T-helper 2 cell (primary cell): ENCODE measurements at places on chromosomes 16 and 17.

DNA sequence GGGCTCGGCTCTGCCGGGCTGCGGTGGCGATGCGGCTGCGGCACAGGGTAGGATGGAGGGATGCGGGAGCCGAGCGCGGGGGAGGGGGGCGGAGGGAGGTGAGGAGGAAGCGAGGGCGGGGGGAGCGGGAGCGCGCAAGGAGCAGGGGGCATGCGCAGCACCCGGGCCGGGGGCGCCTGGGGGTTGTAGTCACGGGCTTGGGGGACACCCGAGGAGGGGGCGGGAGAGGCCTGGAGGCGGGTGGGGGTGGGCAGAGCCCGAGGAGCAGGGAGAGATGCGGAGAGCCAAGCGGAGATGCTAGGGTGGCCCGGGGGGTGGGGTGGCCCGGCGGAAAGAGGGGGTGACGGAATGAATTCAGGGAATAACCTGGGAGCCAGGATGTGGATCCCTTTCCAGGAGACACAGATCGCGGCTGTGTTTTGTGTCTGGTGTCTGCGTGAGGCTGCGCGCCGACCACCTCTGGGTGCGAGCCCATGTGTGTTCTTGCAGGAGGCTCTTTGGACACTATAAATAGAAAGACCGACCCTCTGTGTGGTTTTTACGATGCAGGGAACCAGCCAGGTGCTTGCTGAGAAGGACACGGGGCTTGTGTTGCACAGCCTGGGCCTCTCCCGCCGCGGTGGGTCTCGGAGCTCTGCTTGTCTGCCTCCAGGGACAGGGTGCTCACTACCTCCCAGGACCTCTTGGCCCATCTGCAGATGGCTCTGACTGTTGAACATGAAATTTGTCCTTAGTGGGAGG, at the start of gene STX1B:
Gene STX1B (minus strand): TSS at position 54 of the 741 bp plus-strand sequence. CDS start 242 bp downstream, outside the sequence.
- peak; percentile 8 for DNase-seq

DNA sequence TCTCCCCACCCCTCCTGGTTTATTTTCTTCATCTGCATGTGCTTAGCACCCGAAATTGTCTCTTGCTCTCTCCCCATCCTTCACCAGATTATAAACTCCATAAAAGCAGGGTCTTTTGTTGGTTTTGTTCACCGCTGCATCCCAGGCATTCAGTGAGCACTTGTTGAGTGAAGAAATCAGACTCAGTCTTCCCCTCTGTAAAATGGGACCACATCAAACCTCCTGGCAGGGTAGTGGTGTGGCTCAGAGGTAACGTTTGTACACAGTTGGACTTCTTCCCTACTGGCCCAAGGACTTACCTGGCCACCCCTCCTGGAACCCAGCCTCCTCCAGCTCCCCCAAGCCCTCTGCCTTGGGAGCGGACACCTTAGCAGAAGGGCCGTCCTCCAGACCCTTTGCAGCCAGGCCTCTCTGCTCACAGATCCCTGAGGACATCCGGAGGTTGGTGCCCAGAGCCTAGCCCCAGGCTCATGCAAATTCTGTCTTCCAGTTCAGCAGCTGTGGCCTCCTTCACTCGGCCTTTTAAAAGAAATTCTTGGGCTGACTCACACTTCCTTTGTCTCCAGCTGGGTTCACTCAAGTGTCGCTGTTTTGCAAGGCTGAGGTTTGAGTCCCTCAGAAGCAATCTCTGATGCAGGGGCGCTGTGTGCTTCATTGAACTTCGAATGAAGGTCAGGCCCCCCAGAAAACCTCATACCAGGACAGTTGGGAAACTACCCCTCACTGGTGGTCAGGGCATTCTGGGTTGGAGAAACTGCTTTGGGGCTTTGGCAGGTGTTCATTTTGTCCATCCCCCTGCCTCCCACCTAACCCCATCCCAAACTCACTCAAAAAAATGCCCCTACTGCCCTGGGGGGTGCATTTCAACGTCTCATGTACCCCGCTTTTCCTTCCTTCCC, 16.8 kb upstream of the RMI2 start:
- DNase-seq = no peak

DNA sequence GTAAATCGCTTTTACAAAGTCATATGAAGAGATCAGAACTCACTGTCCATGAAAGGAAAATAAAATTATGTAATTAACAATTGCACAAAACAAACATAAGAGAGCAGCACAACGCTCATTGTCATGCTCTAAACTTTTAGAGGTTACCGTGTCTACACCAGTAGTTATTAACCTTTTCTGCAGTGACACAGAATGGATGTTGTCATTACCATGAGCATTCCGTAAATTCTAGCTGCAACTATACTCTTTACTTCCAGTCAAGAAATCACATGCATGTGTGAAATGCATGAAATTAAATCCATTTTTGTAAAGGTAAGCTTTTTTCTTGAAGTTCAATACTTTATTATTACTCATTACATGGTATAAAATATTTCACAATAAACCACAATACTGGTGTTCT, 38.2 kb downstream of the USP32 start:
- no peak for DNase-seq

DNA sequence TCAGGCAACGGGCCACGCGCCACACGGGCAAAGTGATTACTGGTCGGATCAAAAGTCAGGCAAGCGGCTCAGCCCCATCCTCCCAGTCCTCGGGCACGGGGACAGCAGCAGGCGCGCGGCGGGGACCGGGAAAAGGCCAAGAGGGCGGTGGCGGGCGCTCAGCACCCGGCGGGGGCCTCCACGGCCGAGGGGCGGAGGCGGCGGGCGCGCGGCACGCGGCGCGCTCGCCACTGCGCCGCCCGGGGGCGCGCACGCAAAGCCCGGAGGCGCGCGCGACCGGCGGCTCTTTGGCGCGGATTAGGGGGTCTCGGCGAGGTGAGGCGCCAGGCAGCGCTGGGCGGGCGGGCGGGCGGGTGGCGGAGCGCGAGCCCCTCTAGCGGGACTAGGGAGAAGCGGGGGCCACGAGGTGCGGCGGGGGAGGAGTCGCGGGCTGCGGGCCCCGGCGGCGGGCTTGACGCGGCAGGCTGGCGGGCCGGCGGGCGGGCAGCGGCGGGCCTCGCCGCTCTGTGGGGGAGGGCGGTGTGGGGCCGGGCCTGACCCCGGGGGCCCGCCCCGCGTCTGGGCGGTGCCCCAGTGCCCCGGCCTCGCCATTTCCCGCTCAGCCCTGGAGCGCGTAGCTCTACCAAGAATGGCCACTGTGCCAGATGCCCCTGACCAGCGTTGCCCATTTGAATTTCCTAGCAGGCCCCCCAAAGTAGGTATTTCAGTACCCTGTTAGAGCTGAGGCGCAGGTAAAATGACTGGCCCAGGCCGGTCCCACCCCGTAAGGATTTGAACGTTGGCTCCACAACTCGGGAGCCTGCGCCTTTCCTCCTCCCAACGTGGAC, at the start of the genes ACACA and TADA2A:
Gene ACACA (minus strand): TSS at position 202 of the 827 bp plus-strand sequence. CDS start 537 bp downstream, outside the sequence.
Gene TADA2A (plus strand): TSS at position 252 of the 827 bp plus-strand sequence. CDS start 4,480 bp downstream, outside the sequence.
- DNase-seq = peak; percentile 70

DNA sequence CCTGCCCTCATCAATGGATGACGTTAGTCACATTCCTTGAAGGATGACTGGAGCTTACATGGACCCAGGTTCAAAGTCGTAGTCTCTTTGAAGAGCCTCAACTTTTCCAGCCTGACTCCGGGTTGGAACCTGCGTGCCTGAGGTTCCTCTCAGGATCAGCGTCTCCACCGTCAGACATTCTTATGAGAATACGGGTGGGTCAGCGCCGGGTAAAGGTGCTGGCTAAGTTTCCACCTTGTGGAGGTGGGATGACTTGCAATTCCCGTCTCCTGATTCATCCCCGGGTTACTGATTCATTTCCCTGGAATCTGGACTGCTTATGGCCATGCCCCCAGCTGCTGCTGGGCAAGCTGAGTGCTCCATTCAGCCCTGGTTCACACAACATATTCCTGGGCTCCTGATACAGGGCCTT, 38.9 kb upstream of the CMIP start:
- no peak for DNase-seq

DNA sequence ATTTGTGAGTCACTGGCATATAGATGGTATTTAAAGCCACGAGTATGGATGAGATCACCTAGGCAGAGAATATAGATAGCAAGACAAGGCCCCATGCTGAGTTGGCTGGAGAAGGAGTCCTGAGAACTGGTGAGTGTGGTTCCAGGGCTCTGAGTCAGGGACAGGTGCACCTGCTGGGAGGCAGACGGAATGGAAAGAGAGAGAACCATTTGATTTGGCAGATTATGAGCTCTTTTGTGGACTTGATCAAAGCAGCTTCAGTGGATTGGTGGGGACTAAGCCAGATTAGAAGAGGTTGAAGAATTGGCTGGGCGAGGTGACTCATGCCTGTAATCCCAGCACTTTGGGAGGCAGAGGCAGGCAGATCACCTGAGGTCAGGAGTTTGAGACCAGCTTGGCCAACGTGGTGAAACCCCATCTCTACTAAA, 4.3 kb upstream of the C16orf92 start:
- no peak for DNase-seq

DNA sequence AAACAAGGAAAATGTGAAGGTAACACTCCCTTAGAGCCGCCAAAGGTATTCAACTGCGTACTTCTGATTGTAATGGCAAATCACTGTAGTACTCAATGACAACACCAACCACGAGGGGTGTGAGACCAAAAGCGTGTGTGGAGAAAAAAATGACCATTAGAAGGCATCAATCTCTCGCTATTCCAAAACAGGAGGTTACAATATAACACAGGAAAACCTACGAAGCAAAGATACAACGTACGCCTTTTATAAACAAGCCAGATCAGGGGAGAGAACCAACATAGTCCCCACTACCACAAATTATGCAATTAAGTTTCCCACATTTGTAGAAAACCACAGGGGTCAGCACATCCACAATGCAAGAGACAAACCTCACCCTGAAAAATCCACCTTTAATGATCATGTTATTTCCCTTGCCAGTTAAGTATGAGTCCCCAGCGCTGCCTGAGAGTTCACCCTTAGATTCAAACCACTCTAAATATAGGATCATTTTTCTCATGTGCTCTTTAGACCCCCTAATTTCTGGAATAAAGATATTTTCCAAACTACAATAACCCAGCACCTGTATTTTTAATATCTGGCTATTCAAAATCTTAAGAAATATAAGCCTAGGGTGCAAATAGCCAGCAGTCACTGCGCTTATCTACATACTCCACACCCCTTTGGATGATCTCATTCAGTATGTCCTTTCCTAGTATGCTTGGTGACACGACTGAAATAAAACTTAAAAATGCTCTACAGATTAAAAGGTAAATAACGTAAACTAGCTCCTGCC, 12.4 kb downstream of the TEX14 start:
- no peak for DNase-seq

GRCh38 chr17:21173543-21173942, 40.4 kb downstream of the TMEM11 start:
- no peak for DNase-seq

DNA sequence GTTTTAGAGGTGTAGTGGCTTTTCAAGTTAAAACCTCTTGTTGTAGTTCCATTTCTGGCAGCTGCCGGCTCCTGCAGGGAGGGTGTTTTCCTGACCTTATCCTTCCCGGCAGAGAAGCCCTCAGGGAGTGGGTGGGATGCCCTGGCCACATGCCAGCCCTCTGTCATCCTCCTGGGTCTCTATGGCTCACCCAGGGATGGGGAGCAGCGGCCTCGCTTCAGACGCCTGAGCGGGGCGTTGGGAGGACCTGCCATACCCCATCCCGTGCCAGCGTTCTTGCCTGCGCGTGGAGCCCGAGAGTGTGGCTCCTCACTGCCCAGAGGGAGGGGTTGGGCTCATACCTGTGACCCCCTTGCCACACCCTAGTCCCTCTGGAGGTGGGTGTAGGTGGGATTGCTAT, 11.9 kb downstream of the KCNJ12 start:
- no peak for DNase-seq

DNA sequence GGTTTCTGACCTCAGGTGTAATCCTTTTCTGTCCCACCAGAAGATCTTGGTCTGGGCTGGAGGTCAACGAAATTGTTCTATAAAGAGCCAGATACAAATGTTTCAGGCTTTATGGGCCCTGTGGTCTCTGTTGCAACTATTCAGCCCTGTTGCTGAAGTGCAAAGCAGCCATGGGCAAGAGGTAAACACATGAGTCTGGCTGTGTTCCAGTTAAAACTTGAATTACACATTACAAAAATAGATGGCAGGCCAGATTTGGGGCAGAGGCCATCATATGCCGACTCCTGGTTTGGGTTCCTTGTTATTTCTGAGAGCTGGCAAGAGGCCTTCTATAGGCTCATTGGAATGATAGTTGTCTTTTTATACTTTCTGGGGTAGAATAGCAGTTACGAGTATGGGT, 114.4 kb downstream of the SDR42E1 start:
- DNase-seq = no peak

DNA sequence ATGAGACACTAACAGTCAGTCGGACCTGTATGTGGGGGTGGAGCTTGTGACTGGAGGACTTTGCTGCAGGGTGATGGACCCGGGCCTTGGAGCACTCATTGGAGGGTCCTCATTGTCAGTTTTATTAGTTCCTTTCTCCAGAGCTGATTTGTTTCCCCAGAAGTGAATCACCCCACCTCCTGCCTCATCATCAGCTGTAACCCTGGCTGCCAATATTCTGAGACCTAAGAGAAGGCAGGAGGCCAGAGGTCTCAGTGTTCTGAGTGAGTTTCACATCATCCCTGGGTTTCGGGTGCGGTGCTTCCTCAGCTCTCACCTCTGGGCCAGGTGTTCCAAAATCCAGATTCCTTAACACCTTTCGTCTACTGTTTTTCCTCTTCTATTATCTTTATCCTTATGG, 49.9 kb upstream of the KIFC3 start:
- DNase-seq = no peak

DNA sequence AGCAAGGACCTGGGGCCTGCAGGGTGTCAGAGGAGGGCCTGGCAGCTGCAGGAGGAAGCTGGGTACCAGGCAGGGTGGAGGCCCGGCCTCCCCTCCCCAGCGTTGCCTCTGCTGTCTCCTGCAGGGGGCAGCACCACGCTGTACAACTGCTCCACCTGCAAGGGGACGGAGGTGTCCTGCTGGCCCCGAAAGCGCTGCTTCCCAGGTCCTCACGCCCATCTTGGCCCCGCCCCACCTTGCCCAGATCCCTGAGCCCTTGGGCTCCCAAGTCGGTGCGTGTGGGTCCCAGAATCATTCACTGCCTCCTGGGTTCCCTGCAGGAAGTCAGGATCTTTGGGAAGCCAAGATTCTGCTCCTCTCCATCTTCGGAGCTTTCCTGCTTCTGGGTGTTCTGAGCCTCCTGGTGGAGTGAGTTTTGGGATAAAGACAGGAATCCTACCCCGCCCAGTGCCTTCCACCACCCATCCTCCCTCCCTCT, 1.2 kb downstream of the TMEM95 start:
- peak; percentile 61 for DNase-seq

DNA sequence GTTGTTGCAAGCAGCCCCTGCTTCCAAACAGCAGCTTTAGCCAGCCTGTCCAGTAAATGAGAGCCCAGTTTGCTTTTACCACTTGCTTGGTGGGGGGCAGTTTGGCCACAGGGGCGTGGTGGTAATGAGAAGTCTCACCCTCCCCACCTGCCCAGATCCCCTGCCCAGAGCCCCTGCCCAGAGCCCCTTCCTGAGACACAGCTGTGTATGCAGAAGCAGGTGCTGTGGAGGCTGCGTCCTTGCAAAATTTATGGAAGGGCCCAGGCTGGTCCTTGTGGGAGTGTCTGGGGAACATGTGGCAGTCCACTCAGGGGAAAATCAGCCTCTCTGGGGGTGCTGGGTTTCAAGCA, 27.6 kb upstream of the LGALS9 start:
- DNase-seq = no peak

- no peak for DNase-seq
Observed at GRCh38 chr16:85759631-85760419, 8.9 kb upstream of the C16orf74 start.

GRCh38 chr16:11193494-11193893, 62.5 kb downstream of the SOCS1 start:
- no peak for DNase-seq
